ENCODE measurements at places on chromosomes 2 and 18. TPM values are rescaled to one million over a fixed set of nuclear protein-coding genes. Genes with fewer than 3 reads are reported as not detected.

Gene TMEM247
- total RNA-seq = not detected

Gene LYG2
- not detected for total RNA-seq

Gene UGT1A5
- not detected for total RNA-seq

Gene FKBP1B
- 9.1 TPM for total RNA-seq

Gene LIMS2
- 1.7 TPM for total RNA-seq

Gene GREB1L
- 1.1 TPM for total RNA-seq

Gene VWA3B
- total RNA-seq = not detected

Gene ELOA2
- not detected for total RNA-seq

Gene CMPK2
- total RNA-seq = 114 TPM

Gene RNF152
- total RNA-seq = 3.6 TPM

Gene ABCG8
- total RNA-seq = not detected

Gene FIGN
- 8.0 TPM for total RNA-seq

Gene PCBP1
- total RNA-seq = 39.2 TPM

Gene ACKR3
- total RNA-seq = not detected

Gene CD207
- not detected for total RNA-seq

Measured in melanocyte of skin (primary cell).